Stimulated activated CD4-positive, alpha-beta T cell treated with anti-CD3 and anti-CD28 coated beads, Interleukin-1b, Interleukin-23, amount 100 ng/mL, for 24 hours (primary cell): ENCODE measurements at places on chromosomes 5 and 9.

DNA sequence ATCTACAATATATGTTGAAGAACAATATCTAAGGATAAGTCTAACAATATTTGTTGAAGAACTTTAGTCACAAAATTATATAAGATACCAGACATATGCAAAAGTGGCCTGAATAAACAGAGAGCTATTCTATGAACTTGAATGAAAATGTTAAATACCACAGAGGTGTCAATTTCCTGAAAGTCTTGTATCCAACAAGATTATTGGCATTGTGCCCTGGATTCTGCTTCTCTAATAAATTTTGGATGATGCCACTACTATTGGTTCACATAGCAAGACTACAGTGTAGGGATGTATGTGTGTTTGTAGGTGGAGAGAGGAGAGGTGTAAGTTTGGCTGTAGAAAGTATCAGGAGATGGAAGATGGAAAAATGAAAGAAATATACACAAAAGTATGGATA, 731.8 kb upstream of the RGMB start:
- DNase-seq = no peak

GRCh38 chr5:76751291-76751690, 35.4 kb downstream of the F2R start:
- no peak for DNase-seq

- DNase-seq = no peak
Measured at GRCh38 chr5:72661405-72661804, 154.2 kb upstream of the ZNF366 start.

DNA sequence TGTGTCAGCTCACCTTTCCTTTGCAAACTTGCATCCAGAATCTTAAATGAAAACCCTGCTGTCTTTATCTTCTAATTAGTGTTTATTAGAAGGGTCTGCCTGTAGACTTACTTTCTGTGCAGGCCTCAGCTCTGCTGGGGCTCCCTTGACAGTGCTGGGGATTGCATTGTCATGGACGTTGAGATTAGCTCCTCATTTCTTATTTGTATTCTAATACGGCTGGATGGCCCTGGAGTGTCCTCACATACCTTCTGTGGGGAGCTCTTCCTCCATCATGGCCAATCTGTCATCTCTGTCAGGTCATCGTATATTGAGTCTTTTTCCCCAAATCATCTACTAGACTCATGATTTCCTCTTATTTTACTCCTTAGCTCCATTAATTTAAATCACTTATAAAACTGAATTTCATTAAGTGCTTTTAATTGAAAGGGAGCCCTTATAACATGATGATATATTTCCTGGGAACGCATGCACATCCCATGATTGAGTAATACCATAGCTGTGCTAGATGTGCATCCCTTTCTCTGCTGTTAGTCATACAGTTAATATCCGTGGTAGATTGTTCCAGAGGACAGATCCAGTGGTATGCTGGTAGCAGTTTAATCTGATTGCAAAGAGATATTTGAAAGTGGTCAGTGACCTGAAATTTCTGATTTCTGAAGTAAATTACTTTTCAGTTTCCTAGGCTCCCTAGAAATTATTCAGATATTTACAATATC, 61.6 kb downstream of the ICE1 start:
- DNase-seq = no peak

GRCh38 chr5:154476354-154477205, 1.4 kb downstream of the HAND1 start:
- DNase-seq = no peak

- no peak for DNase-seq
Measured at GRCh38 chr5:171692107-171692506, 93.5 kb upstream of the SMIM23 start.

GRCh38 chr9:111897601-111898137, 1.1 kb downstream of the UGCG start:
- DNase-seq = no peak

DNA sequence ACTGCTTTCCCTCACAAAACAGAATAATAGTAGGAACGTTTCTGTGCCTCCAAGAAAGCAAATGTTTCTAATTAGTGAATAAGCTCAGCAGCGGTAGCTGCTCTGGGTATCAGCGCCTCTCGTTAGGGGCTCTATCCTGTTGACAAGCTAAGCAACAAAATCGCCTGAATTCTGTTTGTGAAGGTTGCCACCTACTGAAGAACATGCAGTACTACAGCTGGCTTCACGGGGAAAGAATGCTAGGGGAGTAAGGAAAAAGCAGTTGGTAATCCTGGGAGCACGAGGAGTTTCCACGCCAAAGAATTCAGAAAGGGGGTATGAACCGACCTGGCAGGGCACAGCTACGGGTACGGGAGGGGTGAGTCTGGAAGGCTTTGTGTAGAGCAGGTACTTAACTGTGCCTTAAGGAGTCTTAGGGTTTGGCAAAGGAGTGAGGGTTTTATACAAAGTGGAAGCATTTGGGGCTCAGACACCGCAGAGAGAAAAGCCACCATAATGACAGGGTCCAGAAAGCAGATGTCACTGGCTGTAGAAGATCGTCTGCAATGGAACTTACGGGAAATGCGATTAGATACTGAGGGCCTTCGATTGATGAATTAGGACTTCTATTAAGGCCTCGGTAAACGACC, 171.7 kb downstream of the TTC39B start:
- DNase-seq = peak; percentile 19

GRCh38 chr5:84301535-84301934, 83.1 kb downstream of the EDIL3 start:
- DNase-seq = no peak

- DNase-seq = no peak
Measured at GRCh38 chr9:127722055-127722745, 6.3 kb downstream of the TTC16 start.

DNA sequence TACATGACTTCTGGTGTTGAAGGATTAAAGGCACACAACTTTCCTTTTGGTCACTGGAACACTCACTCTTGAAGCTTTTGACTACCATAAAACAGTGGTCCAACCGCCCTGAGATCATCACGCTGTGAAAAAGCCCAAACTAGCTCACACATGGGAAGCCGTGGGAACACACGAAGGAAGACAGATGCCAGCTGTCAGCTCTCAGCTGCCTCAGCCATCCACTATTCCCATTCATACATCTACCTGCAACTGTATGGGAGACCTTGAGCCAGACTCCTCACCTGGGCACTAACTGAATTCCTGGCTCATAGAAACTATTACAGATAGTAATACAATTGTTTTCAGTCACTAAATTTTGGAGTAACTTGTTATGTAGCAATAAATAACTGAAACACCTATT, 246.1 kb downstream of the MSX2 start:
- DNase-seq = no peak
